ENCODE measurements at places on chromosomes 3 and 15. TPM values are rescaled to one million over a fixed set of nuclear protein-coding genes. Genes with fewer than 3 reads are reported as not detected.

ACAA1 gene
- 47.0 TPM for total RNA-seq

BOC gene
- total RNA-seq, result 6.4 TPM

FMN1 gene
- 0.25 TPM for total RNA-seq

SOX2 gene
- total RNA-seq, result 0.60 TPM

NEK11 gene
- 5.9 TPM for total RNA-seq

DISP2 gene
- total RNA-seq, result 1.3 TPM

KCNH8 gene
- total RNA-seq, result not detected

SETMAR gene
- total RNA-seq, result 8.5 TPM

NR1I2 gene
- not detected for total RNA-seq

GPR171 gene
- total RNA-seq, result not detected

CISH gene
- total RNA-seq, result 0.65 TPM

RCN2 gene
- total RNA-seq, result 65.9 TPM

GALNT15 gene
- total RNA-seq, result 0.04 TPM

RBP2 gene
- total RNA-seq, result not detected

TMEM212 gene
- total RNA-seq, result not detected

TMEM108 gene
- not detected for total RNA-seq

TRH gene
- not detected for total RNA-seq

TNFAIP8L3 gene
- total RNA-seq, result 16.4 TPM

DUOX1 gene
- not detected for total RNA-seq

STAC gene
- 3.0 TPM for total RNA-seq

ERICH6 gene
- not detected for total RNA-seq
